ENCODE measurements at places on chromosomes 13 and 19. TPM values are rescaled to one million over a fixed set of nuclear protein-coding genes. Genes with fewer than 3 reads are reported as not detected.

DNA sequence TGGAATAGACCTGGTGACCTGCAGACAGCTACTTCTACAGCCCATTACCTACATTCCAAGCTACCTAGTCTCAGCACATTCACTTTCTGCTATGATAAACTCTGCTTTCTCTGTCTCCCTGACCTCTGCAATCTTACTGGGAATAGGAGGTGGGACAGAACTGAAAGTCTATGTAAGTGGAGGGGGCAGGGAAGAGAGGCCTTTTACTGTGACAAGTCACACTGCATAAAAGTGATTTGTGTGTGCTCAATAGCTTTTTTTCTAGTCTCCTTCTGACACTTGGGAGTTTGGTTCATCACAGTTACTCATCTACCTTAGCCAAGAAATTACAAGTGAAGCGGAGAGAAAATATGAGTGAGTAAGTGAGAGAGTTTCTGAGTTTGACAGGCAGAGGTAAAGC, 322.4 kb downstream of the OLFM4 start:
- no peak for DNase-seq

DNA sequence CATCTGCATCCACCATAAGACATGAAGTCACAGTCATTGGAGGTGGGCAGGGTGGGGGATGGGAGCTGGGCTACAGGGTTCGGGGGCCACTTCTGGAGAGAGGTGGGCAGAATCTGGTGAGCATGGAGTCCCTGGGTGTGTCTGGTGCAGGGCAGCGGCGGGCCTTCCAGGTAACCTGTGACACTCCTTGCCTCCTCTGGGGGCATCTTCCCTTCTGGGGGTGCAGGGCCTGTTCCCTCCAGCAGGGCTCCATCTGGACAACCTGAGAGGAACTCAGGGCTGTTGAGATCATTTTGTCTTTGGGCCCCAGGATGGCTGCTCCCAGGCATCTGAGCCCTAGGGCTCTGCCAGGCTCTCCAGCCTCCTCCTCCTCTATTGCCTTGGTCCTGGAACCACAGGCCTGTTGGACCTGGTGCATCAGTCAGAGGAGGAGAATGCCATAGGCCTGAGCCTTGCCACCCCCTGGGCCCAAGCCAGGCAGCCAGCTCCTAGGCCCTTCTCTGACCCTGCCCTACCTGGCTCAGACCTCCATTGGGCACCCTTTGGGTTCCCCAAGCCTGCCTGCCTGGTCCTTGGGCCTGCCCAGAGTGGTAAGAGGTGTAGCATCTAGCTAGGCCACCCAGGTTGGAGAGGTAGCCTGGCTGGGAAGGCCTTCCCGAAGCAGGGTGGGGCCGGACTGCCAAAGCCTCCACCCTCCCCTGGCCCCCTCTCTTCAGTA, 13.4 kb downstream of the LYL1 start:
- no peak for DNase-seq

DNA sequence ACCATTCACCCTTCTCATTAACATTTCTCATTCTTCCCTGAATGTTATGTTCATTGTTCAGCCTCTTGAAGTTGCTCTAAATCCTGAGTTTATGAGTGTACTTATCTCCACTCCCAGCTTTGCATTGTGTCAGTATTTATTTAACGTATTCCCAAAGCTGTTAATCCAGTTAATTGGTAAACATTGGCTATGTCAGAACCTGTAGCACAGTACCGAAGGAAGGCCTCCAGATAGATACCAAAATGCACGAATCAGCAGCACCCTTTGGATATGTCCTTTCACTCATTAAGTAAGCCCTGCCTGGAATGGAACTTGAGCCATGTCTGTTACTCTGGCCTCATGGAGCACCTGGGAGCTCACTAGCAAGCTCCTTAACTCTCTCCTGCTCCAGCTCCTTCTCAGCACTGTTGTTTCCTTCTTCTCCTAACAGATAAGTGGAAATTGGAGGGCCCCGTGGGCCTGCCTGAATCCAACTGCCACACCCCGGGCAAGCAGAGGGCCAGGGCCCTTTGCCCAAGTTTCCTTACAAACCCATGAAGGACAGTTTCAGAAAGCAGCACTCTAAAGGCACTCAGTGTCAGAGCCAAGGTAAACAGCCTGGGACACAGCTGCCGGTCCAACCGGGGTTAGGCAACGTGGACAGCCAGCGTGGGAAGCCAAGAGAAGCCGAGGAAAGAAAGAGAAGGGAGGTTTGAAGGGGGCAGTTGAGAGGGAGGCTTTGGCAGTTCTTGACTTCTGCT, 155.0 kb upstream of the SERP2 start:
- DNase-seq = no peak

DNA sequence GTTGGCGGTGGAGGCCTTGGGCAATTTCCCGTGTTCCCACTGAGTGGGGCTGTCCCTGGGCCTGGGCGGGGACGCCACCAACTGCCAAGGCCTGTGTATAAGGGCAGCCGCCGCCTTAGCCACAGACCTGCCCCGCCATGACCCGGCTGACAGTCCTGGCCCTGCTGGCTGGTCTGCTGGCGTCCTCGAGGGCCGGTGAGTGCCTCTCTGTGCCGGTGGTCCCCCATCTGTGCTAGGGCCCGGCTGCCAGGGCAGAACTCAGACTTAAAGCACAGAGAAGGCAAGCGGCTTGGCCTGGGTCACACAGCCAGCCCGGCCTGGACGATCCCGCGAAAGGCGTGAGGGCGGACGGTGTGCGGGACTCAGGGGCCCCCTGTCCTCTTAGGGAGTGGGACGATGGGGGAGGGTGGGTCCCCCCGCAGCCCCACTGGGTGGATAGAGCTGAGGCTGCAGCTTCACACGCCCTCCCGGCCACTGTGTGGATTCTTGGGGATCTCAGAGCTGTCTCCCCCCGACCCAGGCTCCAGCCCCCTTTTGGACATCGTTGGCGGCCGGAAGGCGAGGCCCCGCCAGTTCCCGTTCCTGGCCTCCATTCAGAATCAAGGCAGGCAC, at the start of gene AZU1:
Gene AZU1, plus strand, starts transcription at position 128 of the 612 bp plus-strand sequence. Its CDS starts 10 bp downstream, at position 138.
- DNase-seq = no peak

GRCh38 chr19:44050740-44051649, 841 bp upstream of the ZNF223 start:
- no peak for DNase-seq

DNA sequence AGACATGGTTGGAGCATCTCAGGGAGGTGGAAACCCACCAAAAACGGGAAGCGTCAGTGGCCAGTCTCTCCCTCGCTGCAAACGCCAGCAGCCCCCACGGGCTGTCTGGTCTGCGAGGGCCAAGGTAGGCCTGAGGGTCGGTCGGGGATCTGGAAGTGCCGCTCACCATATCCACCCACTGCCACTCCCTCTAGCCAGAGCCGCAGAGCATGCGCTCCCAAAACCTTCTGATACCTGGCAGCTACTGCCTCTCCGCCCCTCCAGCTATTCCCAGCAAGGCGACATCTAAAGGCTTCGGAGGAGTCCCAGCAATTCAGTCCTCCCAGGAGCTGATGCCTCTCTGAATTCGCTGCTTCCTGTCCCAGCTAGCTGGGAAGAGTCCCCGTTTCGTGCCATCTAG, 4.4 kb upstream of the FKRP start:
- DNase-seq = no peak

- DNase-seq = no peak
Observed at GRCh38 chr19:7382694-7383093, 34.0 kb downstream of the ARHGEF18 start.

DNA sequence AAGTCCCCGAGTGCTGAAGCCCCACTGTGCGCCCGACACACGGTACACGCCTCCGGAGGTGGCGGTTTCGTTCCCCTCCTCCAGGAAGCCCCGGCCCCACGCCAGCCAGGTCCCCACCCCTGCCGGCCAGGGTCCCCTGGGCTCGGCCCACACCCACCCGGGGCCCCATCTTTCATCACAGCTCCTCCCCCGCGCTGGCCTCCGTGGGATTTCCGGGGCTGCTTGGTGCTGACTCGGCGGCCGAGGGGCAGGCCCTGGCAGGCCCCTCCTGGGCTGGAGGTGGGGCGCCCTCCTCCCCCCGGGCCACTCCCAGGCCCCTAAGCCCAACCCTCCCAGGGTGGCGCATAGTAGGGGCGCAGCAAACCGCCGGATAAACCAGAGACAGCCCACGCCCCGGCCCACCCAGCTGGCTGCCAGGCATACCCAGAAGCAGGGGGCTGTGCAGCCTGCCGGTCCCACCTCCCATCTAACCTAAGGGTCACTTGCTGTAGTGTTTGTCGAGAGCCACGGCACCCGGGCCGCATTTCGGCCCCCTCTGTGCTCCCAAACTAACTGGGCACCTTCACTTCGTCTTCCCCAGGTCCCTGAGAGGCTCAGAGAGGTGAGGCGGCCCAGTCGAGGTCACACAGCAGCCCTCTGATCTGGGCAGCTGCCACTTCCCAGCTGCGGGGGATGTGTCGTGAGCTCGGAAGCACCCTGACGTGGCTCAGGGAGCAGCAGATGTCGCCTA, 6.6 kb downstream of the ZBTB7A start:
- DNase-seq = no peak

DNA sequence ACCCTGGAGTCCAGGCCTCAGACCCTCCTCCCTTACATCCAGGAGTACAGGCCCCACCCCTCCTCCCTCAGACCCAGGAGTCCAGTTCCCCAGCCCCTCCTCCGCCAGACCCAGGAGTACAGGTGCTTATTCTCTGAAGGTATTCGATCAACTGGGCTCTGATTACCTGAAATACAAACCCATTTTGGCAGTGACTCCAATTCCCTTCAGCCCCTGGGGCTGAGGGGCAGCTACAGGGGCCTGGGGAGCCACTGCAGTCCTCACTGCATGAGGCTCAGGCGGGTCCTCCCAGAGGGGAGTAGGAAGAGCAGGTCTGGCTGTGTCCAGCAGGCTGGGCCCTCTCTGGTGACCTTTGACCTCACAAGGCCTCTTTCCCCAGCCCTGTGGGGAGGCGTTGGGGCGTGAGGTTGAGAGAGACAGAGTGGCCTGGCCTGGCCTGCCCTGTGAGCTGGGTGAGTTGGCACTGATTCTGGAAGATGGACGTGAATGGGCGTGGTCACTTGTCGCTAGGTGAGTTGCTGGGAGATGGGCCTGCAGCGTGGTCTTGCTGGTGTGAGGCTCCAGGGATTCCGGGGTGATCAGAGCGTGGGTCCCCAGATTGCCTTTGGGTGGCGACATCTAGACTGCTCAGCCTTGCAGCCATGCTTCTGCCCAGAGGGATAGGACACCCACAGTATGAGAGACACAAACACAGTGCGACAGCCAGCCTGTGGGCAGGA, 3.1 kb downstream of the BCAT2 start:
- DNase-seq = no peak

GRCh38 chr13:84191139-84191538, 308.9 kb upstream of the SLITRK1 start:
- DNase-seq = no peak

DNA sequence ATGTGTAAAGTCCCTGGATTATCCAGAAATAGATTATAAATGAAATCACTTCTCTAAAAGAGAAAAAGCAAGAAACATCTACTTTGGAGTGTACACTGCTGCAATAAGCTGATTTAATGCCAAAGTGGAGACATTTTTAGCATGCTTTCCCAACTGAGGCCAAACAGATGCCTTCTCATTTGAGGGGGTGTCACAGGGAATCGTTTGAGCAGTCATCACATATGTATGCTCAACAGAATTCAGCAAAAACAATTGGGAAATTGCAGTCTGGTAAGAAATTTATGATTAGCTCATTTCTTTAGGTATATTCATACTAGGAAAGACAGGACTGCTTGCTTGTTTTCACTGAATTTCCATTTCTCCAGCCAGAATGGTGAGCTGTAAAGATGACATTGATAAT, 27.3 kb upstream of the TPP2 start:
- no peak for DNase-seq

GRCh38 chr13:22187329-22187728, 516.5 kb downstream of the FGF9 start:
- DNase-seq = no peak

DNA sequence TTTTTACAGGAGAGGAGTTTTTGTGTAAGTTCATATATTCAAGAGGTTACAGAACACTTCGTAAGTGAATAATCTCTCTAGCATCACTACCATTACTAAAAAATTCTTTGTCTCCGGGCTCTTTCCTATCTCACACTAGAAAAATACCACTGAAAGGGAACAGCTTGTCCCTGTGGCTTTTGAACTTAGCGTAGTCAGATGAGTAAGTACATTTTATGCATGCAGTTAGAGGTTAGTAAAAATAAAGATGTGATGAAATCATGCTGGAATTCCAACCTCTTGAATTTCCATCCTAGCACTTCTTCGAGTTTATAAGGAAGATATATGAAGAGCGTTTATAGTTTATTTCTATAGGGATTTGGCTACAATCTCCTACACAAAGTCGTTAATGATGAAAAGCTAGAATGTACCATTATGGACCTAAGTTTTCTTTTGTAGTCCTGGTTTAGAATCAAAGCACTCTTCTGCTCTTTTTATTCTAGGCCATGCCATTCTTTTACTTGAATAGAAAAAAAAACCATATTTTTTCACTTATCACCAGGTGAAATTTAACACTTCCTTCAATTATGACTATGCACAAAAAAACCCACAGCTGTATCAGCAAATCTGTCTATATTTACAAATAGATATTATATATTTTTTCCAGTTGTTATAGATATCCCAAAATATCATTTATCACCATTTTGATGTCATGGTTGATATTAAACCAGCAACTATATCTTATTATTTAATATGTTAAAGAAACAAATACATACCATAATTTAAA, 139.9 kb upstream of the PCDH9 start:
- no peak for DNase-seq

- no peak for DNase-seq
Observed at GRCh38 chr19:15323496-15324235, 8.7 kb downstream of the BRD4 start.

- no peak for DNase-seq
Observed at GRCh38 chr13:112900691-112901091, 68.3 kb upstream of the MCF2L start.

GRCh38 chr13:47170971-47171370, 274.1 kb upstream of the HTR2A start:
- DNase-seq = no peak

DNA sequence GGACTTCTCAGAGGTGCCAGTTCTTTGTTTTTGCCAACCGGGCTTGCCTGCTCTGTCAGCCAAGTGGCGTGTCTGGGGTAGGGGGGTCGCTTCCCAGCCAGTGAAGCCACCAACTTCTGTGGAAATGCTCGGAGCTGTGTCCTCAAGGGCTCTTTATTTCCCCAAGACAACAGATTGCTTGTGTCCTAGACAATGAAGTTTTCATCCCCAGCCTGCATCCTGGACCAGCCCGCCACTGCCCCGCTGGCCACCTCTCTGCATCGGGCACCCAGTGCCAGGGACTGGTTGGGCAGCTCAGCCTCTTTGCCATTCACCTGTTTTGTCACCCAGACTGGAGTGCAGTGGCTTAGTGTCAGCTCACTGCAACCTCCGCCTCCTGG, 3.7 kb downstream of the RAB11B start:
- DNase-seq = no peak

DNA sequence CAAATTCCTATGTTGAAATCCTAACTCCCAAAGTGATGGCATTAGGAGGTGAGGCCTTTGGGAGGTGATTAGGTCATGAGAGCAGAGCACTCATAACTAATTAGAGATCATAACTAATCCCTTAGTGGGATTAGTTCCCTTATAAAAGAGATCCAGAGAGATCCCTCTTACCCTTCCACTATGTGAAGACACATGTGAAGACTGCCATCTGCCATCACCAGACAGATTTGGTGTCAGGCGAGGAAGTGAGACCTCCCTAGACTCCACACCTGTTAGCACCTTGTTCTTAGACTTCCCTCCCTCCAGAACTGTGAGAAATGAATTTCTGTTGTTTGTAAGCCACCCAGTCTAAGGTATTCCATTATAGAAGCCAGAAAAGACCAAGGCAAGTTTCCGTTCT, 112.2 kb downstream of the NDFIP2 start:
- no peak for DNase-seq

Gene CACNG6
- not detected for total RNA-seq

Gene ZNF677
- 5.4 TPM for total RNA-seq

Gene NXNL1
- not detected for total RNA-seq

Gene LPAR2
- total RNA-seq = 0.24 TPM

Gene CYP2A7
- total RNA-seq = not detected

Gene KLK3
- total RNA-seq = not detected

Gene IGLON5
- total RNA-seq = not detected
